ENCODE measurements at places on chromosomes 4 and X.

GRCh38 chrX:38732866-38733265 is 68.4 kb upstream of the MID1IP1 start:
- DNase-seq, result no peak

- DNase-seq, result no peak
These were observed 24.6 kb downstream of the VSIG4 start for GRCh38 chrX:66015152-66015831.

DNA sequence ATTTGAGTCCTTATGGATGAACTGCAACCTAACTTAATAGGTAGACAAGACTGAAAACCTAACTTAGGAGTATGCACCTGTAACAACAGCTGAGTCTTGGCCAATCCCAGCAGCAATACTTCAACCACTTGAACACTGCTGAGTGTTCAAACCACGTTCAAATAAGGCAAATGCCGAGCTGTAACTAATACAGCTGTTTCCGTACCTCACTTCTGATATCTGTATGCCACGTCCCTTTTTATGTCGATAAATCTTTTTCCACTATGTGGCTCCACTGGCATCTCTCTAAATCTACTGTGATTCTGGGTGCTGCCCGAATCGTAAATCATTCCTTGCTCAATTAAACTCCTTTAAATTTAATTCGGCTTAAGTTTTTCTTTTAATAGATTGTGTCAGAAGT is 459.7 kb downstream of the INPP4B start:
- no peak for DNase-seq

- DNase-seq, result no peak
These were observed 2.9 kb upstream of the MND1 start for GRCh38 chr4:153341575-153342090.

GRCh38 chrX:137044893-137045292 is 11.1 kb upstream of the GPR101 start:
- no peak for DNase-seq

DNA sequence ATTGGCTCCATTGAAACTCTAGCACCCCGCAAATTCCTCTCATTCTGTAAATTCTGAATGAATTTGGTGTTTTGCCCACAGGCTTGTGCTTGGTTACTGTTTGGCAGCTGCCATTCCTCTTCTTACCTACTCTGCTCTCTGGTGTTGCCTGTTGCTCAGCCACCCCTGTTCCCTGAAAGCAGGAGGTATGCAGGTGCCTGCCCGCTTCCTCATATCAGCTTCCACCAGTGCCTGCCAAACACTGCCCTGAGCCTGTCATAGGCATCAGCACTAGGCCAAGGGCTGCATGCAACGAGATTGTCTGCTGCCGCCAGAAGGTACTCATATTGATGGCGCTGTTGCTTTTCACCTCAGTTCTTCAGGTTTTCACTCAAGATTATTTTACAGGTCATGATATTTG is 978.1 kb downstream of the C4orf33 start:
- DNase-seq, result no peak

- no peak for DNase-seq
These were observed 218.0 kb upstream of the AGTR2 start for GRCh38 chrX:115952417-115953092.

Measured in putamen (tissue), 1 donor.